Mesendoderm (in vitro differentiated cells): ENCODE measurements at places on chromosomes 4 and X.

DNA sequence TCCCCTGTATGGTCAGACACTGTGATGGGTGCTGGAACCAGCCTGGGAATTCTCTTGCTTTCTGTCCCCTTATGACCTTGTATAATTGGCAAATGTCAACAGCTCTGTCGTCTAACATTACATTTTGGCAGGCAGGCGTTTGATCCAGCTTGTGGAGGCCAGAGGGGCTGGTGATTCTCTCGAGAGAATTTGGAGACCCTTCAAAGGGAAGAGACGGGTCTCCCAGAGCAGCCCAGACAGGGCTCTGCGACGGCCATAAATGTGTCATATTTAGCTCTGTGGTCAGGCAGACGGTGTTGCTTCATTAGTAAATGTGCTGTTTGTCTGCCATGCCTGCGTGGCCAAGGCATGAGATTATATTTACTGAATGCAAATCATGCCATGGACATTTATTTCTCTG lies 68.7 kb downstream of the SORCS2 start:
- no peak for DNase-seq

- no peak for DNase-seq
Measured at GRCh38 chr4:152244659-152245058, 291.2 kb downstream of the FBXW7 start.

- DNase-seq = no peak
Measured at GRCh38 chr4:83556006-83556707, 20.2 kb downstream of the GPAT3 start.

DNA sequence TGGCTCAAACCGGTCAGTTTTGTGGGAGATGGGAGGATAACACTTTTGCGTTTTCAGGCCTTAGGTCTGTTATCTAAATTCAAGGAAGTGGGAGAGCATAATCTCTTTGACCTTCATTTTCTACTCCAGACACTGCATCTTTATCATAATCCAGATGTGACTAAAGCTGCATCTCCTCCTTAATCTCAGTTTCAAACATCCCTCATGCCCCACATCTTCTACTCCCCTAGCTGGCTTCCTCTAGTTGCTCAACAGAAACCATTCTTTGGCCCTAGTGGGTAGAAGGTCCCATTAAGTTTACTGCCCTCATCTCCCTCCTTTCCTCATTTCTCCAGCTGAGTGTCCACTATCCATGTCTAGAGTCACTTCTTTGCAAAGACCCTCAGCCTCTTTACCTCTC lies 18.8 kb upstream of the RASL11B start:
- DNase-seq = no peak

GRCh38 chr4:4838936-4839810 lies 20.3 kb upstream of the MSX1 start:
- DNase-seq = no peak

DNA sequence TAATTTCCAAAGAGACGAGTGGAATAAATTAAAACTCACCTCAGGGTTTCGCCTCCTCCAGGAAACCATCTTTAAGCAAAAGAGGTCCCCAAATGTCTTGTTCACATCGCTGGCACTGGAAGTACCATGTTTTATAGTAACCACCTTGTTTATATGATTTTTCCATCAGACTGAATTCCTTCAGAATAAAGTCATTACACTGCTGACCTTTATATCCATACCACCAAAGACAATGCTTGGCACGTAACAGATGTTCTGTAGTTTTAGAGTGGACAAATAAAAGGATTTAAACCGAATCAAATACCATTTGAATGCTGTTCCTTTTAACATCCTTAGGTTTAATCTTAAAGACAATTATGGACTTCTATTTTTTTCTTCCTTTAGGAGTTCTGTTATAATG lies 4.7 kb downstream of the NUDT6 start:
- no peak for DNase-seq

- no peak for DNase-seq
Measured at GRCh38 chr4:98508829-98509598, 149.4 kb downstream of the TSPAN5 start.

GRCh38 chrX:9337046-9337445 lies 127.8 kb upstream of the TBL1X start:
- DNase-seq = no peak

DNA sequence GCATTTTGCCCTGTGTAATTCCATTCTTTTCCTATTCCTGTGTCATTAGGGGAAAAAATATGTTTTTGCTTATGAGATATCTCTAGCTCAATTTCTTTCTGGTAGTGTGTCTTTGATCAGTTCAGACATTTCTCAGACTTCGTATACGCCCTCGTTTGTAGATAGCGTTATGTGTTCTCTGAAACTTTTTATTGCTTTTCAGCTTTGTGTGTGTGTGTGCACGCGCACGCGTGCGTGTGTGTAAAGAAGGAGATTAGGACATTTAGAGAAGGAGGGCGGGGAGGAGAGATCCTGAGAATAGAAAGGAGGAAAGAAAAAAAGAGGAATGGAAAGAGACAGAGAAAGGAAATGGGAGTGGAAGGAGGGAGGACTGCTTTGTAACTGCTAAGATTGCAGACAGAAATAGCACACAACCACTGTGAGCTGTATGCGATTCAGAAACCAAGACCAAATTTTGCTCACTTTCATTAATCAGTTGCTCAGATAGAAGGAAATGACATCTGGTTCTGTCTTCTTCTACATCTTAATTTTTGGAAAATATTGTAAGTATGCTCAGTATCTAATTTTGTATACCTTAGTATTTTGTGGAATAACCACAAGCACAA lies at the start of gene RXFP1:
Gene RXFP1 (plus strand): TSS at position 399 of the 605 bp plus-strand sequence. CDS start 95 bp downstream, at position 494.
- DNase-seq = no peak
